Activated CD4-positive, alpha-beta memory T cell treated with anti-CD3 and anti-CD28 coated beads, Interleukin-2, amount 10 ng/mL, durations not matched to agents 7 days and 5 days (primary cell): ENCODE measurements at places on chromosomes 6 and 20. TPM values are rescaled to one million over a fixed set of nuclear protein-coding genes. Genes with fewer than 3 reads are reported as not detected.

DNA sequence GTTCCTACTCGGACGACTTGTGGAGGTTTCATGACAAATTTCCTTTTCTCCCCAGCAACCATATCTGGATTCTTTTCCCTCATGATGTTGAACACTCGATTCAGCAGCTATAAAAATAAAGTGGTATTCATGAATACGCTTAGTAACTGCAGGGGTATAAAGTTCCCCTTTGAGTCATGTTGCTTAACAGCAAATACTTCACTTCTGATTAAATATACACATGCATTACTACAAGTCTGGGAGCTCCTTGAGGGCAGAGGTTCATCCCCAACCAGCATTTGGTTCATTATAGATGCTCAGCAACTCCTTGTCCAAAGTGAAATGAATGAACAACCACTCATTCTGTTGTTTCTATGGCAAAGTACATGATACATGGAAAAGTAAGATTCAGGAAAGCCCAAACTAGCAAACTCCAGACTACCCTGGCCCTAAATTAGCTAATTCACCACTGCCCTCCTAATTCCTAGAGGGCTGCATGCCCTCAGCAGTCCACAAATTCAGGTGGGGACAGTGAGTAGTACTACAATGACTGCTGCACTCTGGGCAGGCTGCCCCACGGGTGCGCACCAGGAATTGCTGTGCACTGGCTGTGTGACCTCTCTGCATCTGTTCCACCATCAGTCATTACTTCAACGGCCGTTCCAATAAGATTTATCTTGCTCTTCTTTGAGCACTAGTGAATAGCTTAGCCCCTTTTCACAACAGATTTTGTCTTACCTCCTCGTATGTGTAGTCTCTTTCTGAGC is 15.2 kb downstream of the EIF2S2 start:
- no peaks in the 10 kb centered on the region for H3K27me3 ChIP-seq
- H3K4me1 ChIP-seq: peaks cover 18% of the 10 kb centered on the region
- no peak for DNase-seq
- no peak overlapping the region for H3K27ac ChIP-seq
- no peak overlapping the region for H3K4me3 ChIP-seq

- no peak for DNase-seq
- no peaks in the 10 kb centered on the region for H3K27me3 ChIP-seq
- H3K4me1 ChIP-seq: no peaks in the 10 kb centered on the region
- no peak overlapping the region for H3K4me3 ChIP-seq
- no peaks in the 10 kb centered on the region for H3K36me3 ChIP-seq
Measured at GRCh38 chr20:64200740-64201139, 36.5 kb downstream of the MYT1 start.

DNA sequence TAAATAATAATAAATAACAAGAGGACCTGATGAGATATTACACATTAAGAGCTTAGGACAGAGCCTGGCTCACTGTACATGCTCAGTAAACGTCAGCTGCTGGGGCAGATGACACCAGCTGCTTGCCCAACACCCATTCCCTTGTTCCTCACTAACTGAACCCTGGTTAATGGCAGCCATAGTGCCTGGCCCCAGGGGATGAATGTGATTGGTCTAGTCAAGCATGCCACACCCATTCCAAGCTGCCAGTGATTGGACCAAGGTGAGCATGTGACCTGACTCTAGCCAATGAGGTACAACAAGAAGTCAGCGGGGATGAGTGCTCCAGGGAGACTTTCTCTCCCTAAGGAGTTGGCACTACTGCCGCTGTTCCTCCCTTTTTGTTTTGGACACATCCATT is 85.1 kb upstream of the PTPN1 start:
- H3K36me3 ChIP-seq: no peaks in the 10 kb centered on the region
- no peaks in the 10 kb centered on the region for H3K4me1 ChIP-seq
- no peak for DNase-seq
- H3K27me3 ChIP-seq: peaks cover 21% of the 10 kb centered on the region
- H3K27ac ChIP-seq: no peak overlapping the region

SOX18 gene
- 0.25 TPM for total RNA-seq

GRCh38 chr20:47795214-47795907 is 10.1 kb upstream of the SULF2 start:
- DNase-seq: no peak
- H3K36me3 ChIP-seq: no peaks in the 10 kb centered on the region
- H3K27ac ChIP-seq: no peak overlapping the region
- no peak overlapping the region for H3K4me3 ChIP-seq
- H3K4me1 ChIP-seq: peaks cover 2% of the 10 kb centered on the region
